ENCODE measurements at places on chromosomes 5 and 9. TPM values are rescaled to one million over a fixed set of nuclear protein-coding genes. Genes with fewer than 3 reads are reported as not detected.

- H3K27ac ChIP-seq: no peak overlapping the region
- no peak for DNase-seq
- no peaks in the 10 kb centered on the region for H3K4me1 ChIP-seq
- no peaks in the 10 kb centered on the region for H3K27me3 ChIP-seq
- no peaks in the 10 kb centered on the region for H3K36me3 ChIP-seq
These were observed 86.0 kb downstream of the GCNT4 start for GRCh38 chr5:74966141-74967026.

The XRCC4 gene
- total RNA-seq: 21.3 TPM

GRCh38 chr5:146240951-146241350 is 37.5 kb downstream of the RBM27 start:
- H3K27me3 ChIP-seq: no peaks in the 10 kb centered on the region
- peaks cover 17% of the 10 kb centered on the region for H3K36me3 ChIP-seq
- no peak overlapping the region for H3K4me3 ChIP-seq
- no peaks in the 10 kb centered on the region for H3K4me1 ChIP-seq
- DNase-seq: no peak

DNA sequence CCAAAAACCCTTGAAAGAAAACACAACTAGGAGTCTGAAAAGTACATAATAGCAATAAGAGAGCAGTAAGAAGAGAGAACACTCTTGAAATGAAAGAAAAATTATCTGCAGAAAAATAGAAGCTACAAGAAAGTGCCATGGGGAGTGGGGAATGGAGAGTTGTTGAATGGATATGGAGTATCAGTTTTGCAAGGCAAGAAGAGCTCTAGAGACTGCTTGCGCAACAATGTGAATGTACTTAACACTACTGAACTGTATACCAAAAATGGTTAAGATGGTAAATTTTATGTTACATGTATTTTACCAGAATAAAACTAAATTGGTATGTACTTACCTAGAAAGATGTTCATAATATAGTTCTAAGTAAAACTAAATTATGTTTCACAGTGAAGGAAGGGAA is 54.8 kb upstream of the RASGRF2 start:
- H3K27me3 ChIP-seq: no peaks in the 10 kb centered on the region
- H3K4me3 ChIP-seq: no peak overlapping the region
- H3K27ac ChIP-seq: no peak overlapping the region
- H3K4me1 ChIP-seq: no peaks in the 10 kb centered on the region
- no peak for DNase-seq

GRCh38 chr9:130444565-130445221 is at the start of gene ASS1:
ASS1 (plus strand) TSS chr9:130444961; CDS start chr9:130452229, 7,268 bp downstream.
- DNase-seq: peak; percentile 41
- no peaks in the 10 kb centered on the region for H3K36me3 ChIP-seq
- peak within 1 kb of the TSS; percentile 16 for H3K4me3 ChIP-seq
- peaks cover 8% of the 10 kb centered on the region for H3K4me1 ChIP-seq
- no peak within 1 kb of the TSS for H3K27ac ChIP-seq
- peaks cover 61% of the 10 kb centered on the region for H3K27me3 ChIP-seq

GRCh38 chr9:28073270-28073669 is 500.0 kb upstream of the C9orf72 start:
- DNase-seq: no peak
- no peaks in the 10 kb centered on the region for H3K27me3 ChIP-seq
- no peaks in the 10 kb centered on the region for H3K4me1 ChIP-seq

- H3K27ac ChIP-seq: no peak overlapping the region
- DNase-seq: no peak
- H3K36me3 ChIP-seq: no peaks in the 10 kb centered on the region
- H3K4me3 ChIP-seq: no peak overlapping the region
These were observed 123.0 kb upstream of the CPEB4 start for GRCh38 chr5:173765029-173765644.

DNA sequence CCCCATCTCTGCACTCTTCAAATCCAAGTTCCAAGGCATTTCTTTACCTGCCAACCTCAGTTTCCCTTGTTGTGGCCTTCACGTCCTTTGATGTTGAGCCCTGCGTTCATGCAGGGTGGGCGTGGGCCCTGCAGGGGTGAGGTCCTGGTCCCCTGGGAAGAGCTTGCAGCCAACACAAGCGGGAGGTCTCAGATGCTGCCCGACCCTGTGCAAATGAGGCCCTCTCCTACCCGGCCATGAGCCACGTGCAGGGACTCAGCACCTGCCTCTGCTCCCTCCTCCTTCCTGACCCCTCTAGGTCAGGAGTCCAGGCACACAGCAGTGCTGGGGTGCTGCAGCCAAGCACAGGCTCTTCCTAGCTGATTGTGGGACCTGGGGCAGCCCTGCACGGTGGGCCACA is 124.5 kb downstream of the ADAMTS2 start:
- no peak overlapping the region for H3K27ac ChIP-seq
- no peaks in the 10 kb centered on the region for H3K27me3 ChIP-seq
- no peak overlapping the region for H3K4me3 ChIP-seq
- no peak for DNase-seq

DNA sequence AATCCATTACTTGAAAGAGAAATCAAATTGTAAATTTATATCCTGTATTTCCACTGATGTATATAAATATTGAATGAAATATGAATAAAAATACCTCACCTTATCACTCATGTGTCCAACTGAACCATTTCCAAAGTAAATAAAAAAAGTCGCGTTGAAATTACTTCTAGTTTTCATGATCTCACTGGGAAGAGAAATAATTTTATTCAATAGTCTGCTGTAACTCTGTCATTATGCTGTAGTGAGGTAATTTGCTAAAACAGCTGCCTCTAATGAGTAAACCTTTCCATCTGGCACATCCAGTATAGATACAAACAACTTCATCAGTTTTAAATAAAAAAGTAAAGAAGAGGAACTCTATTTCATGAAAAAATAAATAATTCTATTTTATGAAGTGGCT is 611.5 kb downstream of the ZNF608 start:
- H3K4me1 ChIP-seq: no peaks in the 10 kb centered on the region
- no peaks in the 10 kb centered on the region for H3K36me3 ChIP-seq
- no peak overlapping the region for H3K4me3 ChIP-seq
- no peaks in the 10 kb centered on the region for H3K27me3 ChIP-seq
- DNase-seq: no peak

DNA sequence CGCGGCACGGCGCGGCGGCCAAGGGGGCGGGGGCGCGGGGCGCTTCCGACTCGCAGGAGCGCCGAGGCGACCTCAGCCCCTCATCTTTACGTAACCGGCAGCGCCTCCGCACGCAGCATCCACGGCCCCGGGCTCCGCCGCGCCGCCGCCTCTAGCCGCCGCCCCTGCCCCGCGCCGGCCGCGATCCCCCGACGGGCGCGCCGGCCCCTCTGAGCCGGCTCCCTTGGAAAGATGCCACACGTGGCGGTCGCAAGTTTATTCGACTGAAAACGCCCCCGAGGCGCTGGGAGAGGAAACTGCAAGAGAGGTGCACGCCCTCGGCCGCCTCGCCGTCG is 1.0 kb downstream of the KLF9 start:
- H3K27me3 ChIP-seq: peaks cover 31% of the 10 kb centered on the region
- DNase-seq: no peak
- H3K4me1 ChIP-seq: peaks cover 19% of the 10 kb centered on the region
- peak overlapping the region; percentile 77 for H3K4me3 ChIP-seq
- no peaks in the 10 kb centered on the region for H3K36me3 ChIP-seq

DNA sequence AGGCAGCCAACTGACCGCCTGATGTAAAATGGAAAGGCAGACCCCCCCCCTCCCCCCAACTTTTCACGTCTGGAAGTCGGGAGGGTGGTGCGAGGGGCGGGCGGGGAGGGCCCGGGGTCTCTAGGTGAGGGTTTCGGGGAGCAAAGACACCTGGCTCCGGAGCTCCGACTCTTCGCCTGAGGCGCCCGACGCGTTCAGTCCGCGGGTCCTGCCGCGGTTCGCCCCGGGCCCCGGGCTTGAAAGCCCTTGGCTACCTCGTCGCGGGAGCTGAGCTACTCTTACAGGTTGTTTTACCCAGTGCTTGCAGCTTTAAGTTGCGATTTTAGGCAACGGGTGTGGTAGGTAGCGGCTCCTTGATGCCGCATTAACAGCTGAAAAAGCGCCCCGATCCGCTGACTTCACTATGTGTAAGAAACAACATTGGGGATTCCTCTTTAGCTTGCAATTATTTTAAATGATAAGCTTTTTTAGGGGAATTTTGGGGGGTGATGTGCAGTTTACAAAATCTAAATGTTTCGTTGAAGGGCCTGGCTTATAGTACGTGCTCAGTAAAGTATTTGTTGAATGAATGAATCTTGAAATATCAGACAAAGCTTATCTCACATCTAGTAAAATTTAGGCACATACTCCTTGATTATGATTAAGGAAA is 722 bp downstream of the CDC42SE2 start:
- no peaks in the 10 kb centered on the region for H3K27me3 ChIP-seq
- DNase-seq: peak; percentile 64
- H3K4me3 ChIP-seq: peak overlapping the region; percentile 89
- H3K27ac ChIP-seq: peak overlapping the region; percentile 95
- H3K36me3 ChIP-seq: peaks cover 4% of the 10 kb centered on the region

- DNase-seq: no peak
- H3K27me3 ChIP-seq: no peaks in the 10 kb centered on the region
- no peak overlapping the region for H3K27ac ChIP-seq
- no peaks in the 10 kb centered on the region for H3K36me3 ChIP-seq
- H3K4me3 ChIP-seq: no peak overlapping the region
- H3K4me1 ChIP-seq: no peaks in the 10 kb centered on the region
These were observed 30.5 kb upstream of the MSH3 start for GRCh38 chr5:80623999-80624398.

The DBH gene
- 0.28 TPM for total RNA-seq

The PCDHB5 gene
- 0.38 TPM for total RNA-seq

- no peaks in the 10 kb centered on the region for H3K36me3 ChIP-seq
- no peak overlapping the region for H3K4me3 ChIP-seq
- H3K27me3 ChIP-seq: no peaks in the 10 kb centered on the region
- no peak for DNase-seq
- peaks cover 17% of the 10 kb centered on the region for H3K4me1 ChIP-seq
These were observed 34.0 kb upstream of the AFAP1L1 start for GRCh38 chr5:149237662-149238061.

DNA sequence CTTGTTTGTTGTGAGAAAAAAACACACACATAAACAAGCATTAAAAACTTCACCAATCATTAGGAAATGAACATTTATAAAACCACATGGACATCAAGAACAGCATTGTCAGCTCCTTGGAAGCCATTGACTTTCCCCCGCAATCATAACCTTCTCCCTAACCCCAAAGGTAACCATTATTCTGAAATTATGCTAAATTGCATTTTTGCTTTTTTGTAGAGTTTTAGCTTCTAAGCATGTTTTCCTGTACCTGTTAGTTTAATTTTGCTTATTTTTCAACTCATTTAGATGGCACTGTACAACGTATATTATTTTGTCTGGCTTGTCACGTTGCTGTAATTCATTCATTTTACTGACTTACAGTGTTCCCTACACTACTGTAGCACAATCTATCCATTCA is 36.8 kb downstream of the PDE6A start:
- no peaks in the 10 kb centered on the region for H3K4me1 ChIP-seq
- H3K36me3 ChIP-seq: no peaks in the 10 kb centered on the region
- DNase-seq: no peak
- no peaks in the 10 kb centered on the region for H3K27me3 ChIP-seq
- H3K4me3 ChIP-seq: no peak overlapping the region
- H3K27ac ChIP-seq: no peak overlapping the region
